ENCODE measurements at places on chromosomes 6 and 20. TPM values are rescaled to one million over a fixed set of nuclear protein-coding genes. Genes with fewer than 3 reads are reported as not detected.

DNA sequence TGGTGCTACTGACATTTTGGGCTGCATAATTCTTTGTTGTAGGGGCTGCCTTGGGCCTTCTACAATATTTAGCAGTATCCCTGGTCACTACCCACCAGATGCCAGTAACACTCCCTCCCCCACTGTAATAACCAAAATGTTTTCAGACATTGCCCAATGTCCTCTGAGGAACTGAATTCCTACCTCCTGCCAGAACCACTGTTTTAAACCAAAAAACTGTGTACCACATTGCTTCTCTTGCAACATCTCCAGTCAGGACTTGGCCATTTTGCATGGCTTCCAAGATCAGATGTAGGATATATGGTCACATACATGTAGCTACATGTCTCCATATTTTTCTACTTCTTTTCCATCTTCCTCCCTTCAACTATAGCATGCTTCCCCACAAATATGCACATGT is 97.4 kb upstream of the IFNGR1 start:
- DNase-seq = no peak

- no peak for DNase-seq
Measured at GRCh38 chr20:60144974-60145527, 186.8 kb downstream of the CDH26 start.

GRCh38 chr6:3819161-3820110 is 29.7 kb upstream of the FAM50B start:
- DNase-seq = no peak

DNA sequence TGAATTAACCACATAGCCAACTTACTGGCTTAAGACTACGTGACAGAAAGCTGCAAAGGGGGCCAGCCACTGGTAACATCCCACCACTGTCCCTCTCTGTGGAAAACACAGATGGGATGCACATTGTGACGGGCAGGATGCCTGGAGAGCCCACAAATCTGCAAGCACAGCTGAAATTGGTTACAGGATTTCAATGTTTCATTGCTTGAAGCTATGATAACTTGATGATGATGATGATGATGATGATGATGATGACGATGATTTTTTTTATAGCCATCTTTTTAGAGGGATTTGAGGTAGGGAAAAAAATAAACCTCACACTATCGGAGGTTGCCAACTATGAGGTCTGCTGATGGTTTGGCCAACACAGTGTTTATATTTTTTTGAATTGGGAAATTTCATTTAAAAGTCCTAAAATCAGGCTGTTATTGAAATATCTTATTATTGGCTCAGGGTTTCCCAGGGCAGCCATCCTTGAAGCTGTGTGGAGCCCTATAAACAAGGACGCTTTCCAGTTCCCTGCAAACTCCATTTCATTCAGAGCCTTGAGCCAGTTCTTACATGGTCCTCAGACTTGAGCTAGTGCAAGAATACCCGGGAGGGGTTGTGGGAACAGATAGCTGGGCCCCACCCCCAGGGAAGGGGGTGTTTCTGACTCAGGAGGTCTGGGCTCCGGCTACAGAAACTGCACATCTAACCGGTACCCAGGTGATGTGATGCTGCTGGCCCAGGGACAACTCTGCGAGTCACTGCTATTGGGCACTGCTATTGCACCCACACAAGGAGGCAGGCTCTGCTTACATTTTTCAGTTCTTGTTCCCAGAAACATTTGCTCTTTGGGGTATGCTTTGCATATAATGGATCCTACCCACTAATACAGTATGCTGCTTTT is 27.1 kb downstream of the BCAS1 start:
- no peak for DNase-seq

- DNase-seq = no peak
Measured at GRCh38 chr6:73888050-73888449, 192.0 kb downstream of the CD109 start.

DNA sequence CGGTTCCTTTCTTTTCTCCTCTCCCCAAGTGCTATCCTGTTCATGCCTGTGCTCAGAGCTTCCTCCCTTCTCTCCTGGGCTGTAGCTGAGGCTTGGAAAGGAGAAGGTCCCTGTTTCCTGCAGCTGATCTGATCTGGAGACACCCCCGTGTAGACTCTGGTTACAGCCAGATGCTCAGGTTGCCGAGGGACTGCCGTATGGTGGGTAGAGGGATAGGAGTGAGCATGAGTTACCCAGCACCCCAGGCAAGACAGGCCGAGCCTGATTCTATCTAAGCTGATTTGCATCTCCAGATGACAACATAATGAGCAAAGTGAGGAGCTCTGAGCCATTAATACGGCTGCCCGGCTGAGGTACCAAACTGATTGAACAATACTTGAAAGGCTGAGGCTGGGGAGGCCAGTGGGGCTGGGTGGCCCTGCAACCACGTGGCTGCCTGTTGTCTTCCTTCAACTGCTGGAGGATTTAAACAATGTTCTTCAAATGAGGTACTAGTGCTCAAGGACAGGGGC is 91.8 kb downstream of the ASXL1 start:
- no peak for DNase-seq

- DNase-seq = no peak
Measured at GRCh38 chr6:12228447-12229146, 61.6 kb upstream of the EDN1 start.

- no peak for DNase-seq
Measured at GRCh38 chr6:77231438-77232305, 231.6 kb downstream of the HTR1B start.

DNA sequence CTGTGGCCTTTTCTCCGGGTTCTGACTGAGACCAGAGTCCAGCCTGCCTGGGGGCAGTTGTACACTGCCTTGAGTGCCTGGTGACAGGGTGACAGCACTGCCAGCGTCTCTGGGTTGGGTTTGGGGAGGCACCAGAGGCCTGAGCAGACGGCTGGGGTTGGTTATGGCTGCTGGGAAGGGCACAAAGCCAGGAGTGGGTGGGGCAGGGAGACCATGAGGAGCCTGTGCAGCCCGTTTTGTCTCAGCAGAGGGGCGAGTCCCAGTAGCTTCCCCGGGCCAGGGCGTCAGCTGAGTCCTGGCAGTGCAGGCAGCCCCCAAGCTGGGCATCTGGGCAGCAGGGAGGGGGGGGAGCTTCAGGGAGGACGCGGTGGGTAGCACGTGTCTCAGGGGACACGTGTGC is 15.3 kb upstream of the SULF2 start:
- no peak for DNase-seq

- no peak for DNase-seq
Measured at GRCh38 chr6:108004861-108005260, 46.9 kb upstream of the SEC63 start.

- no peak for DNase-seq
Measured at GRCh38 chr6:139569566-139569965, 195.1 kb upstream of the CITED2 start.

DNA sequence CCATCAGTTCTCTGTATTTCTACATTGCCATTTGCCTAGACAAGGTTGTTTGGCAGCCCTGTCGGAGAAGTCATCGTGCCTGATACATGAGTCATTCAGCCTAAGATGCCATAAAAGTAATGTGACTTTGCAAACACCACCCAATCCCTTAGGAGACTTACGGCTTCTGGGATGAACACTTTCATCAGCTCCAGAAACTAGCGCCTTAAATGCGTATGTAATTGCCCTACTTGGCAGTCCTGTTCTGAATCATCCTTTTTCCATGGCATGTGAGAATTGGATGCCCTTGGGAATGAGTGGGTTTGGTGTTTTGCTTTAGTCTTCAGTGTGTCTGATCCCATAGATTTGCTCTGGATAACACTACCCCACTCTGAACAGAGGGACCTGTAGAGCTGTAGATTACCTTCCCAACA is 158.5 kb downstream of the SASH1 start:
- DNase-seq = no peak

GRCh38 chr6:128251445-128252340 is 268.7 kb downstream of the PTPRK start:
- no peak for DNase-seq

GRCh38 chr20:23639490-23639958 is 1.8 kb upstream of the CST3 start:
- no peak for DNase-seq

GRCh38 chr6:167046861-167047495 is 47.8 kb downstream of the CEP43 start:
- DNase-seq = no peak

GRCh38 chr20:39290575-39290974 is 328.4 kb downstream of the DHX35 start:
- DNase-seq = no peak

- DNase-seq = no peak
Measured at GRCh38 chr6:11206576-11206975, 25.9 kb downstream of the NEDD9 start.

DNA sequence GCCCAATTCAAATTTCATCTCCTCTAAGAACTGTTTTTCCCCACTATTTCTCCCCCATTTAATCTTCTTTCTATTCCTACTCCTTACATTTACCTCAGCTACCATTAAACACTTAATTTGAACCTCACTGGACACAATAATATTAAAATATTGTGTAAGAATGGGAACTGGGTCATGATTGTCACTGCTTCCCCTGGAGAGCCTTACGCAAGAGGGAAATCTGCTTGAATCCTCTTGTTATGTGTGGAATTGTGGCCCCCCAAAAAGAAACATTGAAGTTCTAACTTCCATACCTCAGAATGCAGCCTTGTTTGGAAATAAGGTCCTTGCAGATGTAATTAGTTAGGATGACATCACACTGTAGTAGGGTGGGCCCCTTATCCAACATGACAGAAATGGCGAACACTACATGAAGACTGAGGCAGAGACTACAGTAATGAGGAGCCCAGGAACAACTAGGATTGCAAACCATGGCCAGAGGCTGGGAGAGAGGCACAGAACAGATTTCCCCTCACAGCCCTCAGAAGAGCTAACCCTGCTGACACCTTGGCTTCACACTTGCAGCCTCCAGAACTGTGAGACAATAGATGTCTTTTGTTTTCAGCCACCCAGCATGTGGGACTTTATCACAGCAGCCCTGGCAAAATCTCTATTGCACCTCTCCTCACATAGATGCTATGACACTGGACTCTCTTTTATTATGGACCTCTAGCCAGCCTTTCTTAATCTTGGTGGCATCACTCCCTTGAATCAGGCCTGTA is 29.9 kb downstream of the HIVEP2 start:
- DNase-seq = no peak

ELOVL4 gene
- 1.4 TPM for total RNA-seq

ADGRF1 gene
- 70.0 TPM for total RNA-seq

OOEP gene
- not detected for total RNA-seq

ABHD16B gene
- not detected for total RNA-seq

KCNS1 gene
- 0.86 TPM for total RNA-seq

FAM217A gene
- not detected for total RNA-seq

CRISP3 gene
- 117 TPM for total RNA-seq

MCCD1 gene
- not detected for total RNA-seq

KCNK15 gene
- total RNA-seq = 3.4 TPM

All from ureter (tissue), 1 donor.